ENCODE measurements at places on chromosomes 11 and 22.
A peak's percentile ranks its signal among the peaks of the same experiment; 100 is the strongest.

DNA sequence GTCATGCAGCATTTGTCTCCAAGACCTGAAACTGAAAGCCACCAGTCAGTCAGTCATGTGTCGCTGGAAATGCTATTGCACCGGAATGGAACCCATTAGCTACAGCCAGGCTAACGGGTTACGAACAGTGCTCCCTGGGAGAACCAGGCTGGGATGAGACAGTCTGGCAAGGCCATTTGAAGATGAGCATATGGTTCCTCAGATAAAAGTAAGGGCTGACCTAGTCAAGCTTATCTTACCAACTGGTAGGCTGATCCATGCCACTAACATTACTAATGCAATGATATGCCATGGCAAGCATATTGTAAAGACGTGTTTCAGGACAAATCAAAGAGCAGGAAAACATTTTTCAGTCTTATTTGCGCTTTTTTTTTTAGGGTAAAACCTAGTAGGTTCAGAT lies 28.4 kb downstream of the NAP1L4 start:
- peak; percentile 86 for DNase-seq

DNA sequence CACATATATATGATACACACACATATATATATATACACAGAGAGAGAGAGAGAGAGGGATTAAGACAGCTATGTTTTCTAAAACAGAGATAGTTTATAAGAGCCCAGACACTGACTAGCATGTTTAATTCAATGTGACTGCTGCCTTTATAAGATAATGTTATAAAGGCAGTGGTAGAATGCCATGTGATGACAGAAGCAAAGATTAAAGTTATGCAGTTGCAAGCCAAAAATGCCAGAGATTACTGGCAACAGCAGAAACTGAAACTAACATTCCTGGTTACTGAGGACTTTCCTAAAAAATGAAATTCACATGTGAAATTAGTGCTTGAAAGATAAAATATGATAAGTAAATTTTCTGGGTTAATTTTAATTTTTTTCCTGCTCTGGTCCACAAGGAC lies 1888.9 kb downstream of the LRRC4C start:
- peak; percentile 30 for DNase-seq

DNA sequence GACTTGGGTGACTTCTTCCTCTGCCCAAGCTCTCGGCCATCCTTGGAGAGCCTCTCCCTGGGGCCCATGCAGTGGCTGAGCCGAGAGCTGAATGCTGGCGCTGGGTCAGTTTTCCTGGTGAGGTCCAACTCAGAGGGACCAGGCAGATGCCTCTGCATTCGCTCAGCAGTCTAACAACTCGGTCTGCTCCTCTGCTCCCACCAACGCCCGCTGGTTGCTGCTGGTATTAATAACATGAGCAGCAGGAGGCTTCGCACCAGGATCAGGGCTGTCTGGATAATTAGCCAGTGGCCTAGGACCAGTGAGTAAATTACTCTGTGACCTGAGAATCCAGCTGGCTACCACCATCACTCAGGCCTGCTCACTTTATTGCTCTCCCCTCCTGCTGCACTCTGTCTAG lies 77.7 kb upstream of the FAM181B start:
- no peak for DNase-seq

DNA sequence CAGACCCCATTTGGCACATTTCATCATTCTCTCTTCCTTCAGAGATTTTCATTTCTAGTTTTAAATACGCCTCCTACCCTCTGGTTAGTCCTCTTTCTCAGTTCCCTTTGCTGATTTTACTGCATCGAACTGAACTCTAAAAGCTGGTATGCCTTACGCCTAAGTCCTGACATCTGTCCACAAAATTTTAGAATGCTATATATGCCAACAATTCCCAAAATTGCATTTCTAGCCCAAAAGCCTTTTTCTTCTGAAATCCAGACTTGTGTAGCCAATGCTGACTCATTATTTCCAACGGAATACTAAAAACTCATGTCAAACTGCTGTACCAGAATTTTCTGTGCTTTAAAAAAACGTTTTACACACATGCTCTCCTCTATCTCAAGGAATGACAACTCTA lies 1124.4 kb upstream of the TENM4 start:
- no peak for DNase-seq

DNA sequence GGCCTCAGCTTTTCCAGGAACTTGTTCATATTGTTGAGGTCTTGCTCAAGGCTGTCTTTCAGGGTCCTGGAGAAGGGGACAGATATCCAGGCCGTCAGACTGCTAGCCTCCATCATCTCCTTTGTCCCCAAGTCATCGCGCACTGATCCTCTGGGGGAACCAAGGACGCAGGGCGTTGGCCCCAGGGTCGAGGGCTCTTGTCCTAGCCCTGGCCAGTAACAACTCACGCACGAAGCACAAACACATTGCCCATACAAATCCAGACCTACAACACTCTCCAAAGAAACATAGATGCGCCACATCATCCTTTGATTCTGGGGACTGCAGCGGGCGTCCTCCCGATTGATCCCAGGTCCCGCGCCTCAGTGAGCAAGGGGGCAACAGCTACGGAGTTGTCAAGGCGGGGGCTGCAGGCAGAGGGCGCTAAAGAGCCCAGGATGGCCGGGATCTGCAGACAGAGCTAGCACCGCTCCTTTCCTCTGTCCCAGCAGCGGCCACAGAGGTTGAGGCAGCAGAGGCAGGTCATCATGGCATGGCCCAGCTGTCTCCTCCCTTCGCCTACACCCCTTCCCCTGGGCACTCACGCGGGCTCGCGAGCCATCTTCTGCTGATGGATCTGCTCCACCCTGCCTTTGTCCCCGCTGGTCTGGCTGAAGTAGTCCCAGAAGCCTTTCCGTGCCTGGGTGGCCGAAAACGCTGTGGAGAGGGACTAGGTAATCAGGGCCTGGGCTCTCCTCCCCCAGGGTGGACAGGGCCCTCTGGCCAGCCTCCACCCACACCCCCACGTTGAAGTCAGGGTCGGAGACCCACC lies 472 bp downstream of the APOA5 start:
- peak; percentile 83 for DNase-seq

DNA sequence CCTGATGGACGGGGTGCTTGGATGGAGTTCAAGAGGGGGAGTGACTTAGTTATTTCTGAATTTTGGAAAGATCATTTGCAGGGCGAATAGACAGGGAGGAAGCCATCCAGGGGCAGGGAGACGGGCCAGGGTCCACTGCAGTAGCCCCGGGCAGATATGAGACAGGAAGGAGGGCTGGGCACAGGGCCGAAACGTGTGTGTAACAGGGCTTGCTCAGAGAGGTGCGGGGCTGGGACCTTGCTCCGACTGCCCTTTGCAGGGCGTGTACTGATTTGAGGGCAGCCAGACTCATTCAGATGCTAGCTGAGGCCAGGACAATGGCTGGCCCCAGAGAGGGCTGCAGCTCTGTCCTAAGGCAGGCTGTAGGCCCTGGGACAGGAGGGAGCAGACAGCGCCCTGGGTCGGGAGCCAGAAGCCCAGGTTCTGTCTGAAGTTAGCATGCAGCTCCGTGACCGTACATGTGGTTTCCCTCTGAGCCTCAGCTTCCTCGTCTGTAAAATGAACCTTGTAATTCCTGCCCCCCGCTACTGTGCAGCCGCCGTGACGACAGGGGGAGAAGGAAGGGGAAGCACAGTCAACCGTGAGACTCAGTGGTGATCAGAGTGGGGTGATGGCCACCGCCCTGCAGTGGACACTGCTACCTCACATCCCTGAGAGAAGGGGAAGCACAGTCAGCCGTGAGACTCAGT lies 103.4 kb downstream of the PHF21B start:
- DNase-seq: no peak

- DNase-seq: peak; percentile 69
Observed at GRCh38 chr11:77127235-77127911, 673 bp upstream of the MYO7A start.

DNA sequence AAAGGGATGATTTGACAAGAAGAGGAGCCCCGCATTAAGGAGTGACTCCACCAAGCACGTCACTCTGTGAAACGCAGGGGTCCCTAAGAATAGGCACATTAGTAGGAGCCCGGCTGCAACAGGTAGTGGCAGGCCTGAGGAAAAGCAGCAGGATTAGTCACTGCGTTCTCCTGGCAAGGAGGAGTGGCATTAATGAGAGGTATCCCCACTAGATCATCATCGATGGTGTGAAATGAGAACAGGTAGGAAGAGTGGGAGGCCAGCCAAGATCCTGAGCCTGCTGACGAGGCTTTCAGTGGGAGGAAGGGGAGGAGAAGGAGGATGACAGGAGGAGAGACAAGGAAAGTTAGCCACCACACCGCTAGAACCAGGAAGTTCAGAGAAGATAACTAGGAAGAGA lies 38.6 kb downstream of the NRXN2 start:
- no peak for DNase-seq

- no peak for DNase-seq
Observed at GRCh38 chr22:32746732-32747131, 54.8 kb upstream of the TIMP3 start.

GRCh38 chr22:31616315-31616980 lies 45.6 kb downstream of the PISD start:
- no peak for DNase-seq

- DNase-seq: no peak
Observed at GRCh38 chr11:36165621-36166397, 123.4 kb downstream of the COMMD9 start.

- no peak for DNase-seq
Observed at GRCh38 chr11:44912270-44912987, 38.3 kb downstream of the TP53I11 start.

- no peak for DNase-seq
Observed at GRCh38 chr22:41478891-41479521, 10.1 kb downstream of the ACO2 start.

DNA sequence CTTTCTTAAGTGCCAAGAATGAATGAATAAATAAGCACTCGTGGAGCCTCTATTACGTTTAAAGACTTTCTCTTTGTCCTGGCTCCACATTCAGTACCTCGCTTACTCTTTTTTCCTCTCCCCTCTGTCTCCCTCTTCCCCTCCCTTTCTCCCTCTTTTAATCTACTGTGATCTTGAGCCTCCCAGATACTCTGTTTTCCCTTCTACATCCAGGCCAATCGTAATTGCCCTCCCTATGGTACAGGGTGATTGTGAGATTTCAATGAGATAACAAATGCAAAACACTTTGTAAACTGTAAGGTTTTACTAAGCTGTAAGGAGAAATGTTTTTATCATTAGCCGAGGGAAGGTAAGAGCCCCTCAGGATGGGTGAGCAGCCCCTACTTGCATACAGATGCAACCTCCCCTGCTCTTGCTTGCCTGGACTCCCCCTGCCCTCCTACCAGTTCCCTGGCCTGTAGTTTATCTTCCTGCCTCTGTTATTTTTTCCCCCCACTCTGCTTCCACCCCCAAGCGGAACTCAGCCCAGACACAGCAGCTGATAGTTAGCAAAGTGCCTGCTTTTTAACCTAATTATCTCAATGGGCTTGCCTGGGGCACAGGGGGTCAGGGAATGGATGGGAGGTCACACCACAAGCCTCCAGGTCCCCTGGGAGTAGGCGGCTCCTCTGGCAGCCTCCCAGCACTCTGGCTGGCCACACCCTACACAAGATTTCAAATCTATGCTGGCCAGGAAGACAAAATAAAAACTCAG lies 76.9 kb upstream of the CADM1 start:
- no peak for DNase-seq

GRCh38 chr11:14411818-14412217 lies 52.8 kb upstream of the RRAS2 start:
- DNase-seq: no peak
